ENCODE measurements at places on chromosomes 11 and 22.

DNA sequence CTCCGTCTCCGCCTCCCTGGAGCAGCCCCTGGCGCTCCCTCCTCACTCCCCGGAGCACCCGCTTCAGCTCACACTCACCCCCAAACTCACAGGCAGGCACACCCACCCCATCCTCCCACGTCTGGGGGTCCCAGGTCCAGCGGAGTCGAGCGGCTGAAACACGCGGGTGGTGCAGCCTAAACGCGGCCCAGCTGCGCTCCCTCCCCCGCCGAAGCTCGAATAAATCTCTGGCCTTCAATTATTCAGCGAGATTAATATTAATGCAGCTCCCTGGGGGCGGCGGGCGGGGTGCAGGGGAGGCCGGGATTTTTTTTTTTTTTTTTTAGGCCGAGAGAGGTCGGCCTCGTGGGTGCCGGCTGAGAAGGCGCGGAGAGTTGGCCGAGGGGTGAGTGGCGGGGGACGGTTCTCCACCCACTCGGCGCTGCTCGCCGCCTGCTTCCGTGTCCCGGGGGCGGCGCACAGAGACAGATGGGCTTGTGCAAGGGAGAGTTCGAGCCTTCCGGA lies 524 bp upstream of the SLC1A2 start:
- no peak for DNase-seq

DNA sequence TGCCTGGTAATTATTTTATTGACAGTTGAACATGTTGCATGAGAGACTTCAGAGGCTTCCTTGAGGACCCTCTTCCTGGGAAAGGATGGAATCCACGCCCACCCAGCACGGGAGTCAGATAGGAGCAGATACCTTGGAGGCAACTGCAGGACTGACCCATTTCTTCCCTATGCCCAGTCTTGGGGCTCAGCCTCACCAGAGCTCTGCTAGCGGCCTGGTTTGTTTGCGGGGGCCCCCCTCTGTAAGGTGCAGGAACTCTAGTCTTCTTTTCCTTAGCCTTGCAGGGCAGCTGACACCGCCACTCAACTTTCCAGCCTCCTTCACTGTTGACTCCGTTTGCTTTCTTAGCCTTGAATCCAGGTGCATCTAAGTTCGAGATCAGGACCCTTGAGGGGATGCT lies 1032.8 kb downstream of the BRD1 start:
- no peak for DNase-seq

DNA sequence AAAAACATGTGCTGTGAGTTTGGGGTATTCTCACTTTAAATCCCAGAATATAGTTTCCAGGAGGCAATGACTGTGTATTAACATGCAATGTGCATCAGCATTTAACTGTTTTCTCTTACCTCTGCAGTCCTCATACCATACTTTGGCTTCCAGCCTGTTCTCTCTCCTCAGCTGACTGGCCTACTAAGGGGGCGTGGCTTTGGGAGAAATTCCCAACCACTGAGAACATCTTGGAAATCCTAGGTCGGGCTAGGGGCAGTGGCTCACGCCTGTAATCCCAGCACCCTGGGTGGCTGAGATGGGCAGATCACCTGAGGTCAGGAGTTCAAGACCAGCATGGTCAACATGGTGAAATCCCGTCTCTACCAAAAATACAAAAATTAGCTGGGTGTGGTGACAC lies 13.5 kb upstream of the ZC3H12C start:
- no peak for DNase-seq

DNA sequence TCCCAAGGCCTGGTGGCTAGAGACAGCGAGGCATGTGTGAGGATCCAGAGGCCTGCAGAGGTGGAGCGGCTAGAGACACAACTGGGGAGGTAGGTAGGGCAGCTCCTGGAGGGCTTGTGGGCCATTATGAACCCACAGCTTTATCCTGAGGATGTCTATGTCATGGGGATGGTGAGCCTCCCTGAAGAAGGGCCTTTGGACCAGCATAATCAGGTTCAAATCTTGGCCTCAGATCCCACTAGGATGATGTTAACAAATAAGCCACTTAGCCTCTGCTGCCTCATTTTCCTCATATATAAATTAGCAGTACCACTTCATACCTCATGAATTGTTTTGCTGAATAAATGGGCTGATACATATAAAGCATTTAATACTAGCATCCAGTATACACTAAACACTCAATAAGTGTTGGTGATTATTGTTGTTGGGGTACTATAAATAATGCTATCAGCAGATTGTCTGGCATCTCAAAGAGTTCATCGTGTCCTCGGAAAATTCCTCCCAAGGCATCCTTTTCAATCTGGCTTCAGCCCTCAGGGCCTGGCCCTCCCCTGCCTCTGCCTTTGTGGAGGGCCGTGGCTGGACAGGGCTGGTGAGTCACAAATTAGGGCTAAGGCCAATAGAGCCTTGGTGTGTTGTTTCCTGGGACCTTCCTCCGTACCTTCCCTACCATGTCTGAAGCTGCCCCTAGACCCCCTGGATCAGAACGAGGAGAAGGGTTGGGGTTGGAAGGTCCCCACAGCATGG lies 30.9 kb upstream of the LRRC32 start:
- no peak for DNase-seq

- DNase-seq = no peak
Observed at GRCh38 chr11:86688398-86689179, 16.2 kb upstream of the ME3 start.

DNA sequence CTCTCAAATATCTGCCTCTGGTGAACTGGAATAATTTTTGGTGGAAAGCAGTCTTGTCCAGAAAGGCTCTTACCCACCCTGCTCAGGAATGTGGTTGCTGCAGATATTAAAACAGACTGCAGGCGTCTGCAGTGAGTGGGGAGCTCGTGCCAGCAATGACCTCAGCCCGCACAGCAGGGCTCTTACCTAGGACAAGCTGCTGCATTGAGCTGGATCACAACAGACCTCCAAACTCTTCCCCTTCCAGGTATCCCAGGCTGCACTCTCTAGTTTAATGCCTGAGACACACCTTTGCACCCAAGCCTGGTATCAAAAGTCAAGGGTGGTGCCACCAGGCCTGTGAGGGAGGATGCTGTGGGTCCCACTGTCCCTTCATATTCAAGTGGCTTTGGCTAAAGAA lies 69.7 kb upstream of the CDON start:
- no peak for DNase-seq

- DNase-seq = no peak
Observed at GRCh38 chr22:35734517-35734827, 16.8 kb downstream of the APOL5 start.

DNA sequence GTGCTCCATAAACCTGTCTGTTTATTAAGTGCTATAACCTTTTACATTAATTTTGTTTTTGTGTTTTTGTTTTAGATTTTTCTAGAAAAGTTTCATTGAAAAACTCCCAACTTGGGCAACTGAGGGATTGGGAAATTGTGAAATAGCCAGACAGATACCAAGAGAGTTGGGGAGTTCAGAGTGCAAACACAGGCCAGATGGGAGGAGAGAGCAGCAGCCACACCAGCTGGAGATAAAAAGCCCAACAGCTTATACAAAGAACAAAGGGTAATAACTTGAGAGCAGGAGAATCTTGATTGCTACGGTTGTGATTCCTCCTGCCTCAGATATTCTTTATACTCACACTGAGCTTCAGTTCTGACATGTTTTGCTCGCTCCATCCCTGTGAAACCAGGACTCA lies 1642.2 kb downstream of the LRRC4C start:
- DNase-seq = no peak

GRCh38 chr22:30202531-30203006 lies 44.0 kb downstream of the LIF start:
- no peak for DNase-seq

DNA sequence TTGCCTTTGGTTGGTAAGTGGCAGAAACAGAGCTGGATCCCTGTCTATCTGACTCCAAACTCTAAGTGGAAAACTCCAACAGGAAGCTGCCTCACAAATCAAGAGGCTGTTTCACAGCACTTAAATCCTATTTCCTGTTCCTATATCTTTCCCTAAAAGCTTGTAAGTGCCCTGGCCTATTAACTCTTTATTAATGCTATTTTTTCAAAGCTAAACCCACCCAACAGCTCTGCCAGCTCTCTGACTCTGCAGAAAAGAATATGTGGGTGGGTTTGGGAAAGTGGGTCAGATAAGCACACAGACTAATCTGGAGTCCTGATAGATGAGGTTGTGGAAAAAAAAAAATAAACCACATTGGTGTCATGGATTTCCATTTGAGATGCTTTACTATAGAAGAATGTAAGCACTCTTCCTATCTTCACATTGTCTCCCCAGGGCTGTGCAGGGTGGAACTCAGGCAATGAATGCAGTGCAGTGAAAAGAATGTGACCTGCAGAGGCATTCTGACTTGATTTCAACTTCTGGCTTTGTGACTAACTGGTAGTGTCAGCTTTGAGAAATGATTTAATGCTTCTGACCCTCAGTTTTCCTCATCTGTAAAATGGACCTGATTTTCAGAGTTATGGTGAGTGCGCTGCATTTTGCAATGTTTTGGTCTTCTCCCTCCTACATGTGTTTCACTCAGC lies 125.6 kb downstream of the AASDHPPT start:
- DNase-seq = no peak

DNA sequence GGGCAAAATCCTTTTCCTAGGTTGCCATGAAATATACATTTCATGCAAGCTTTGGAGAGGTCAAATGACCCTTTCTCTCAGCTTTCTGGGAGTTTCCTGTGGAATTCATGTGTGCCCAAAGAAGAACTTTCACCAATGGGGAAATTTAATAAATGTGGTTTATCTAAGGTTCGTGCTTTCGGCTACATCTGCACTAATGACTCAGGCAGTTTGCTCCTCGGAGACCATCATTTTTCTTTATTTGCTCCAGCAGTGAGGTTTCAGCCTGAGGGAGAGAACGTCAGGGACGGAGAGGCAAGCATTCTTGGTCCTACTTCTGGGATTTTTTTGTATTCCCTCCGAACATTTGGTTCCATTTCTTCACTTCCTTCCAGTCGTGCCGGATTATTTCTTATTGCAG lies 85.2 kb downstream of the FLI1 start:
- DNase-seq = no peak

- no peak for DNase-seq
Observed at GRCh38 chr11:68255526-68255925, 16.2 kb downstream of the C11orf24 start.

DNA sequence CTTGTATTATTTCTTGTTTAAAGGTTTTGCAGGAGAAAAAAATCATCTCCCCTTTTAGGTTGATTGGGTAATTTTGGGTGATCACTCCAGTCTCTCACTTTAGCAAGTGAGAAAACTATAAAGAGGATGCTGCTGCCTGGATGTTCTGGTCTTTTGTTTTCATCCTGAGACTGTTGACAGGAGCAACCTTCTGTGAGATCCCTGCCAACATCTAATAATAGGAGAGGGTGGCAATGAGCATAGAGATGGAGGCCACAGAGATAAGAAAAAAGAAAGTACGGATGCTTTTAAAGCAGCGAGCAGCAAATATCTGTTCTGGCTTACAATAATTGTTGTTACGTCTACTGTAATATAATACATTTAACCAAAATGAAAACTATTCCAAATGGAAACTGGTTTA lies 293.6 kb upstream of the MTNR1B start:
- DNase-seq = no peak

GRCh38 chr11:73801136-73801535 lies 13.5 kb downstream of the MRPL48 start:
- no peak for DNase-seq

GRCh38 chr11:66894141-66894540 lies 37.3 kb downstream of the LRFN4 start:
- DNase-seq = no peak

DNA sequence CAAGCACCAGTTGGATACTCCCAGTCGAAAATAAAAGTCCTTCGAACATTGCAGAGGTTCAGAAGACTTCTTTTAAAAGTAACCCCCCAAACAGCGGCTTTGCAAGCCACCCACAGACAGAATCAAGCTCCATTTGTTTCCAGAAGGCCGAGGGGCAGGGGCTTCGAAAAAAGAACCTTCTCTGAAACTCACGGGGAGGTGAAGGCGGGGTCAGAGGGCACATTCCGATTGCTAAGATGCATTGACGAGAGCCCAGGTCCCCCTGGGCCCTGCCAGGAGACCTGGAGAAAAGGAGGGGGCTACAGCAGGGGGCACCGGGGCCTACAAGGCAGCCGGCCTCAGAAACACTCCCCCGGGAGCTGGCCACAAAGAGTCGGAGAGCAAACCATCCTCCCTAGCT lies 306.8 kb downstream of the MN1 start:
- no peak for DNase-seq

- DNase-seq = no peak
Observed at GRCh38 chr11:69894181-69894611, 75.0 kb upstream of the FGF3 start.

DNA sequence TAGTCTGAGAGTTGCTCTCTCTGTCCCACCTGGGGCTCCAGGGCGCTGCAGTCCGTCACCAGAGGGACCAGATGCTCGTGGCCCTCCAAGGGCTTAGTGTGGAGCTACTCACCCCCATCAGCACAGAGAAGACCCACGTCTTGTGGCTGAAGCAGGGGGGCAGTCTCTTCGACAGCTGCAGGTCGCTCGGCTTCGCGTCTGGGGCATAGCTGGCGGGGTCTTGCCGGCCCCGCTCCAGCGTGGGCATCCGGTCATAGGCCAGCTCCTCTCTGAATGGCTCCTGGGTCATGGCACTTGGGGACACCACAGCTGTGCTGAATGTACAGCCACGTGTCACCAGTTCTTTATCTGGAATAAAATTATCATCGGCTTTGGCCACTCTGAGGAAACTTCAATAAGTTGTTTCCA lies 608 bp downstream of the MLC1 start:
- DNase-seq = no peak

DNA sequence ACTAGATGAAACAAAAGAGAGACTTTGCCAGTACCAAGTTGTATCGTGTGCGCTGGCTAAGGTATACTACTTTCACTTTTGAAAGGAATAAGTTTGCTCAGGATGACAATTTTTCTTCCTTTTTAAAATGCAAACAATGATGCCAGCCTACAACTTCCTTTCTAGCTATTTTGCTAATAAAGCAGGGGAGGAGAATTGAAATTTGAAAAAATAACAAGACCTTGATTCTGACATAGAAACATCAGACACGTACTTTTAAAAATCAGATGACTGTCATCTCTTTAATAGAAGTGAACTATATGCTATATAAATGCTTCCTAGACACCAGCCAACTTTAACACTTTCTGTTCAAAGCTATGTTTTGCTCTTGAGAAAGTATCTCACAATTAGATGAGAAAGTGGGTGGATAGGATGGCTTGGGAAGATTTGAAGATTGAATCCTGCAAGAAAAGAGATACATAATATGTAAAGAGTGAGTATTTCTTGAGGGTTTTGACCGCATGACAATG lies 41.7 kb upstream of the BLID start:
- no peak for DNase-seq

DNA sequence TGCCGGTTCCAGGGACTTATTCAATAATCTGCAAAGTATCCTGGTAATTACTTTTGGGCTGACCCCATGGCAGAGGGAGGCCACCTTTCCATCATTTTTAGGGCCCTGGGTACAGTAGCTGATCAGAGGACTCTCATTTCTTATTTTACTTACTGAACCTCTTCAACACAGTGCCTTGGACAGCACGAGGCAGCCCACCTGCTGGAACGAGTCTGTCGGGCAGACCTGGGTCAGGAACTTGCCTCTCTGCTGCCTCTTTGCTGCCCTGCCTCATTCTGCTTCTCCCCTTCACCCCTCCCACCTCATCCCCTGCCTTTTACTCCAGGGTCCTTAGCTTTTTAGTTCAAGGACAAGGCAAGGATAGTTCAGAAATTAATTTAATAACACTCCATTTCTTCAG lies 204.5 kb downstream of the CSNK2A3 start:
- DNase-seq = no peak

Measured in H1 (cell line).